Stimulated activated CD4-positive, alpha-beta T cell treated with anti-CD3 and anti-CD28 coated beads, Interleukin-2, amount 100 ng/mL, for 24 hours (primary cell): ENCODE measurements at places on chromosomes 12 and 14.

DNA sequence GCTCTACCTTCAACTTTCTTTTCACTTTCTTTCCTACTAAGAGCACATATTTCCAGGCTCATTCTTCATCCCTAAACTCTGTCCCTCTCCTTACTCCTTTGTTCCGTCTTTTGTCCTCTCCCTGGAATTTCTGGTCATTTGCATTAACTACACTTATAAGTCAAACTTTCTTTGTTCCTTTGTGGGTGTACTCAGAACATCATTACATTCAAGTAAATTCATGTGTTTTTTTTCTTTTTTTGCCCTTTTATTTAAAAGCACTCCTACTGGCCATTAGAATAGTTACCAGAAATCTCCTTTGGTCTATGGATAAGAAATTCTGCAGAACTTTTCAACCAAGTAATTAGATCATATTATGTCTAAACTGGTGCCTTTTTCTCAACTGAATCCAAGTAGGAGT, 802.6 kb downstream of the DIO2 start:
- DNase-seq: no peak

DNA sequence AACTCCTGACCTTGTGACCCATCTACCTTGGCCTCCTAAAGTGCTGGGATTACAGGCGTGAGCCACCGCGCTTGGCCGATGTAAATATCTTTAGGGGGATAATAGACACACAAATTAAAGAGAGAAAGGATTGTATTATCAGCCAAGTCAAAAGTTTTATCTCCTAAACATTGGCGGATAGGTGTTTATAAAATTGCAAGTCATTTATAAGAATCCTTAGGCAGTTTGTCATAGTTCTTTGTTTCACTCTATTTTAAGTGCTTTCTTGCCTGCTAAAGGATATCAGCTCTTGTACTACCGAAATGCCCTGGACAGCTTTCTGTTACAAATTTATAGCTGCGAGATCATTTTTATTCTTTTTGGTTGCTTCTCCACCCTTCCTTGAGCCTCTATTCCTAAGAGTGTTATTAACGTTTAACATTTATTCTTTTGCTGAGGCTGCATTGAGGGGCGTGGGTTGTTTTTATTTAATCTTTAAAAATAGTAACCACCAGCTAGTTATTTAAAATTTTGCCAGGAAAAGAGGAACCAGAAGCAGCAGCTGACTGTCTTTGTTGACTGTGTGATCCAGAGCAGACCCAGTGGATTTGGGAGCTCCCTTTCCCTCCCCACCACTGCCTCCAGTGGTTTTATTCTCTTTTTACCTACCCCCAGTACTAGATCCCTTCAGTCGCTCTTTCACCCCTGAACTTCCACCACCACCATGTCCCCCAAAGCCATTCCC, 106.4 kb downstream of the DIP2B start:
- DNase-seq: no peak

GRCh38 chr12:12620730-12621315, 9.1 kb downstream of the CREBL2 start:
- no peak for DNase-seq

- no peak for DNase-seq
These were observed 84.1 kb downstream of the BCAT1 start for GRCh38 chr12:24864796-24865125.

- DNase-seq: no peak
These were observed 60.2 kb upstream of the FERMT2 start for GRCh38 chr14:53011053-53011462.

DNA sequence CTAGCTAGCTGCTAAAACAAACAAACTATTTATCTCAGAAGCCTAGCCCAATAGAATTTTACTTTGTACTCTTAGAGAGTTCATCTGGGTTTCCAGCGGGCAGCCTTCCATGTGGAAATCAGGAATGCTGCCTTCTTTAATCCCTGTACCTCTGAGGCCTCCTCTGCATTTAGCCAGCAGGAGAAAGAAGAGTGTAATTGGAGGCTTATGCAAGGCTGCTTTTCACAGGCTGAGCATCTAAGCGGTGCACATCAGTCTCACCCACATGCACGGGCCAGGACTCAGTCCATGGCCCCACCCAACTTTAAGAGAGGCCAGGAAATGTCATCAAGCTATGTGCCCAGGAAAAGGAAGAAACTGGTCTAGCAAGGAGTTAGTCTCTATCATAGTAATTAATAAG, 14.0 kb upstream of the PTGDR start:
- DNase-seq: no peak

- DNase-seq: no peak
These were observed 218.6 kb downstream of the PAX9 start for GRCh38 chr14:36880276-36880675.

DNA sequence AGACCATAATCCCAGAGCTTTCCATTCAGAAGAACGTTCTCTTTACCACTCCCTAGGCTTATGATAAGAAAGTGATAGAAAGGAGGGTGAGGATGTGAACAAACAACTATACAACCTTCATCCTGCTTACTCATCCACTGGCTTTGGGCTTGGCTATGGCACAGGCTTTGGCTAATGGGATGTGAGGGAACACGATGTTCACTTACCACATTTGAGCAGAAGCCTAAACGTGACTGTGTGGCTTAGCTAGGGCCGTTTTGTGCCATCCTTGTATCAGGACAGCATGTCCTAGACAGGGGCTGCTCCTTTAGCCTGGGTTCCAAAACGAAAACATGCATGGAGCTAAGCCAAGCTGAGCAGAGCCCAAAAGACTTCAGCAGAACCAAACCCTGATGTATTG, 118.6 kb upstream of the CCDC175 start:
- no peak for DNase-seq

GRCh38 chr14:100407376-100408102, 84.4 kb downstream of the SLC25A47 start:
- DNase-seq: no peak

- DNase-seq: no peak
These were observed 117.1 kb downstream of the SYT10 start for GRCh38 chr12:33322519-33322918.

DNA sequence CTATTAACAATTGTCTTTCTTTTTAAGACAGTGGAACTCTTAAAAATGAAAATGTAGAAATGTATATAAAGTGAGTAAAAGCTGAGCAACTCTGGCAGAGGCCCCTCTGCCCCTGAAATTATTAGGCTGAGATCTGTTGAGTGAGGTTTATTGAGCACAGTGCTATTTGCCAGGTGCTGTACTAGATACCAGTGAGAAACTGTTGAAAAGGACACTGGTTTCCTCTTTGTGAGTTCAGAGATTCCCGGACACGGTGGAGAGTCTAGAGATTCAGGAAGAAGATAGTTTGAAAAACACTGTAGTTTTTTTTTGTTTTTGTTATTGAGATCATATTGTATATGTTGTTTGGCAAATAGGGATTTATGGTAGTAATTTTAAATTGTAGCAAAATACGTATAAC, 11.2 kb downstream of the ACVR1B start:
- no peak for DNase-seq

DNA sequence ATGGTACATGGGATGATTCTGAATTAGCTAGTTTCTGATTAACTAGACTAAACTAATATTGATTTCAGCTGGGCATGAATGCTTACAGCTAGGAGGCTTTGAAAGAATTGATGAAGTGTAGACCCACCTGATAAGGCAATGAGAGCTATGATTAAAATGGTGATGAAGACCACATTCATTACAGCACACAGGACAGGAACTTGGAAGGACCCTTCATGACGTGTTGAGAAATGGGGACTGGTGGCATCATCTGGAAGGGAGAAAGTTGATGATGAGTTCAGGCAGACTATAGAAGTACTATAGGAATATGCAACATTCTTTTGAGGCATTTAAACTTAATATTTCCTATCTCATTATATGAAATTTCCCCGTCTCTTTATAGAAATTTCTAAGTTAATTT, 4.5 kb downstream of the CD69 start:
- DNase-seq: no peak

DNA sequence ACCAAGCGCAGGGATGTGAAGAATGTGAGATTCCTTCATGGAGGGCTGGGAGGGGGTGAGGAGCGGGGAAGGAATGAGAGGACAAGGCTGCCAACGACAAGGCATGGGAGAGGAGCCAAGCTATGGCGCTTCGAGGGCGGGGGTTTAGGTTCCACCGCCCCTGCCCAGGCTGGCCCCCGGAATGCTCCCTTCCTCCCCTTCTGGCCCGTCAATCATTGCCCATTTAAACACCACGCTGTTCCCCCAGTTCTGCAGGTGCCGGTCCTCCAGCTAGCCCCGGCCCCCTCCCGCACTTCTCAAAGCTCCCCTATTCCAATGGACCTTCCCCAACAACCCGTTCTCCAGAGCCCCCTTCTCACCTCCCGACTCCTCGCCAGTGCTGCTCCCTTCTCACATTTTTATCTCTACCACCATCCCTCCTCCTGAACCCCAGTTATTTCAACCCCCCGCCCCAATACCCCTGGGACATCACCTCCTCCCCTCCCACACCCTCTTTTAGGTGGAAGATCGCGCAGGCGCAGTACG, 428 bp downstream of the RNF41 start:
- DNase-seq: no peak

DNA sequence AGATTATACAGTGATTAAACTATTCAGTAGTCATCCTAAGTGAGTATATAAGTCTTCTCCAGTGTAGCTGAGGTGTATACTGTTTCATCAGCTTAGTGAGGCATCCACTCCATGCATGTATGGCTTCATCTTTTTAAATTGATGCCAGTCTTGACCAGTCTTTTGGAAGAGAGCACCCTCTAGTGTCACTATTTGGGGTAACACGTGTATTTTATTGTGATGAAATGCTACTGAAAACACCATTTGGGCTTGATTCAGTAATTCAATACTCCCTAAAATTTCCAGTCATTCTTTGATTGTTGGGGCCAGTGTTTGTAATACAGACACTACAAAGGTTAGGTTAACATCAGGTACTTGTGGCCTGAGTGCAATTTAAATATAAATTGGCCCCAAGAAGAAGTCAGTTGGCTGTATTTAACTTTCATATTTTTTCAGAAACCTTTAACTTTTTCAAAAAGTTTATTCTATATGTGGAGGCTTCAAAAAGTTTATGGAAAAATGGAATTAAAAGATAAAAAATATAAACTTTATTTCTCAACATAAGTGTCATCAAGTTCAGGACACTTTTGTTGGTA, 35.3 kb downstream of the MIPOL1 start:
- no peak for DNase-seq

DNA sequence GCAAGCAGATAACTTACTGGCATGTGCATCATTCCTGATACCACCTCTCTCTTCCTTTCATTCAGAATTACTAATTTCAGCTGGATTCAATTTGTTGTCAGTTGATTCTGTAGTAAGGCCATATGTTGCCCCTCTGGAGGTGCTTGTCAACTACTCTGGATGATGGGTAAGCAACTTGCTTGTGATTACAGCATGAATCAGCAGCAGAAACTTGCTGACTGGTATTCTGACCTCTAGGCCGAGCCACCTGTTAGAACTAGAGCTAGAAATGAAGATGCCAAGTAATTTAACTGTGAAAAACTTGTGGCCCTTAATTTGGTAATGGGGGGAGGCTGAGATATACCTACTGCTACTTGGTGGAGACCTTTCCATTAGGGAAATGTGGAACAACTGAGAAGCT, 5.1 kb downstream of the RNF10 start:
- DNase-seq: no peak

- no peak for DNase-seq
These were observed 695.8 kb downstream of the RPS29 start for GRCh38 chr14:48890333-48890732.

DNA sequence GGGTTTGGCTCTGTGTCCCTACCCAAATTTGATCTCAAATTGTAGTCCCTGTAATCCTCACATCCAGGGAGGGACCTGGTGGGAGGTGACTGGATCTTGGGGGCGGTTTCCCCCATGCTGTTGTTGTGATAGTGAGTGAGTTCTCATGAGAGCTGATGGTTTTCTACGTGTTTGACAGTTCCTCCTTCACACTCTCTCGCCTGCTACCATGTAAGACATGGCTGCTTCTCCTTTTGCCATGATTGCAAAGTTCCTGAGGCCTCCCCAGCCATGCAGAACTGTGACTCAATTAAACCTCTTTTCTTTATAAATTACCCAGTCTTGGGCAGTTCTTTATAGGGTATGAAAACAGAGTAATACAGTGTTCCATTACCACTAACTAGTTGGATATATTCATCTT, 10.3 kb upstream of the LRRC23 start:
- DNase-seq: no peak

GRCh38 chr12:91722072-91722471, 423.6 kb downstream of the BTG1 start:
- peak; percentile 7 for DNase-seq

DNA sequence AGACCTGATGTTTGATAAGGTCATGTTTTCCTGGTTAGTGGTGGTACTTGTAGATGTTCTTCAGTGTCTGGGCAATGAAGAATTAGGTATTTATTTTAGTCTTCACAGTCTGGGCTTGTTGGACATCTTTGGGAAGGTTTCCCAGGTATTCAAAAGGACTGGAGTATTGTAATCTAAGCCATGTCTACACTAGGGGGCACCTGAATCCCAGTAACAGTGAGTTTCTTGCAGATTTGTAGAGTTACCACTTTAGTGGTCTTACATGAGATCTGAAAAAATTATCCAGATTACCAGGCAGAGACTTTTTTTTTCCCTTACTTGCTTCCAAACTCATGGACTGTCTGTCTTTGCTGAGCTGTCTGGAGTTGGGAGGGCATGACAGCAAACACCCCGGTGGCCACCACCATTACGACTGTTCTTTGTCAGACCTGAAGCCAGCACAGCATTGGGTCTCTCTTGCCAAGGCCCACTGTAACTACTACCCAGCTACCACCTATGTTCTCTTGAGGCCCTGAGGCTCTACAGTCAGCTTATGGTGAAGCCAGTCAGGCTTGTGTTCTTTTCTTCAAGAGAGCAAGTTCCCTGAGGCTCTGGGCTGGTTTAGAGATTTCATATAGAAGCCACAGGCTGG, 820.7 kb upstream of the FBXO33 start:
- DNase-seq: no peak

DNA sequence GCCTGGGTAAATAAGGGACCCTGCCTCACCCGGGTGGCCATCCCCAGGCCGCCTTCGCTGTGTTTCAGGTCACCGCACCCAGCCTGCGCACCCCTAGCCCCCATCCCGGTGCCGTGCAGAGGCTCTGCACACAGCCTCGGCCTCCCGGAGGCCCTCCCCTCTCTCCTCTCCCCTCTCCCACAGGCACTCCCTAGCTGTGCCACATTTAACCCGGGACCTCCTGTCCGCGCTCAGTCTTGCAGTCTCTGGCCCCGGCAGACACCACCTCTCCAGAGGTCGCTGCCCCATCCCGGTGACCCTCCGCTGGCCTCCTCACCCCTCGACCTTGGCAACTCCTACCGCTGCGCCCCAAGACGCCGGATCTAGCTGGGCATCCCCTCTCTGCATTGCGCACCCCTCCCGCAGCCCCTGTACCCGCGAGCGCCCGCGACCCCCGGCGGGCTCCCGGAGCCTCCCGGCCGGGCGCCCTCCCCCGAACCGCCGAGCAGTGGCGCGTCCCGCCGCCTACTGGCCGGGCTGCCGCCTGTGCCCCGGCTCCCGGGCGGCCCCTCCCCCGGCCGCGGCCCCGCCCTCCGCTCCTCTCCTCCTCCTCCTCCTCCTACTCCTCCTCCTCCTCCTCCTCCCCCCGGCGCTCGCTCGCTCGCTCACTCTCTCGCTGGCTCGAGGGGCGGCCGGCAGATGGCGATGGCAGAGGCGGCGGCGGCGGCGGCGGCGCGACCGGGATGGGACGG, 120.7 kb downstream of the AACS start:
- DNase-seq: no peak
